Dermis microvascular lymphatic vessel endothelial cell (primary cell): ENCODE measurements at places on chromosomes 4 and X. TPM values are rescaled to one million over a fixed set of nuclear protein-coding genes. Genes with fewer than 3 reads are reported as not detected.

CT45A3 gene
- total RNA-seq = not detected in 2 replicates

RRH gene
- 0.13 TPM in 1 of 2 replicates, not detected in the other for total RNA-seq

PROM1 gene
- total RNA-seq = under 0.01 TPM in 2 replicates

CNKSR2 gene
- not detected in 2 replicates for total RNA-seq

ZCCHC18 gene
- total RNA-seq = 1.2 and 3.3 TPM in 2 replicates

DCUN1D4 gene
- 21.4 and 31.2 TPM in 2 replicates for total RNA-seq

GRCh38 chrX:135112096-135112729 is 8.1 kb downstream of the ETDB start:
- DNase-seq = peak; percentile 25

TCEAL1 gene
- 14.5 and 15.0 TPM in 2 replicates for total RNA-seq
